Dermis blood vessel endothelial cell (primary cell): ENCODE measurements at places on chromosomes 16 and 17. TPM values are rescaled to one million over a fixed set of nuclear protein-coding genes. Genes with fewer than 3 reads are reported as not detected.

GRCh38 chr16:70610273-70611223 lies 35.8 kb upstream of the IL34 start:
- DNase-seq, result no peak

DNA sequence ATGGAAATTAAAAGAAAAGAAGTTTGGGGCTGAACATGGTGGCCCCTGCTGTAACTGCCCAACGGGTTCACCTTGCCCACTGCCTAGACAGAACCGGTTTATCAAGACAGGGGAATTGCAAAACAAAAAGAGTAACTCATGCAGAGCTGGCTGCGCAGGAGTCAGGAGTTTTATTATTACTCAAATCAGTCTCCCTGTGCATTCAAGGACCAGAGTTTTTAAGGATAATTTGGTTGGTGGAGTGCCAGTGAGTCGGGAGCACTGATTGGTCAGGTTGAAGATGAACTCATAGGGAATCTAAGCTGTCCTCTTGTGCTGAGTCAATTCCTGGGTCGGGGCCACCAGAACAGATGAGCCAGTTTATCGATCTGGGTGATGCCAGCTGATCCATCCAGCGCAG lies 4.4 kb upstream of the SCPEP1 start:
- no peak for DNase-seq

- peak; percentile 7 for DNase-seq
Measured at GRCh38 chr16:64440421-64440831, 681.4 kb downstream of the CDH11 start.

GRCh38 chr16:55369151-55369550 lies 45.1 kb downstream of the IRX6 start:
- no peak for DNase-seq

DNA sequence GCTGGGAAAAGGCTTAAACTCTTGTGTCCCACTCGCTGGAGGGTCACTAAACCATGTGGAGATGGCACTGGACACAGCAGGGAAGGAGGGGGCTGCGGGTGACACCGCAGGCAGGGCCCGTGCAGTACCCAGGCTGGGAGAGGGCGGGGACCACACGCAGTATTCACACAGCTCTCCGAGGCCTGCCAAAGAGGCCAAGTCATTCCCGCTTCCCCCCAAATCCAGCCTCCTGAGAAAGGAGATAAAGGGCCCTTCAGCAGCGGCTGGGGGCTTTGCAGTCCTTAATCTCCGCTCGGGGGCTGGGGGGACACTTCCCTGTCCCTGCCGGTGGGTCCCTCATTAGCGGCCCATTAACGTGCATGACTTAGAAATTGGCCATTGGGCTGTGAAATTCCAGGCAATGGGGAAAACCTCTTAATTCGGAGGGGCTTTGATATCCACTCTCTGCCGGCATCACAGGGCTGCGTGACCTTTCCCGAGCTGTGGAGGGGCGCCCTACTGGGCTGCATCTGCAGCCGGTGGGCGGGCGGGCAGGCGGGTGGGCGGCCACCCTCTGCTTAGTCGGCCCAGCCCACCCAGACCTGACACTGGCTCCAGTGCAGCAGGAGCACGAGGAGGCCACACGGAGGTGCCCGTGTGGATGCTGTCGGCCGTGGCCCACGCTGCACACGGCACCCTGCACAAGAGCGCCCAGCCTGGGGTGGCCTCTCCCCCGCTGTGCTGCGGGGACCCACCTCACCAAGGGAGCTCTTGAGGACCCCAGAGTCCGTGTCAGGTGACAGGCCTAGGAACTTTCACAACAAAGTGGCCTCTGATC lies 2.6 kb upstream of the SLC38A8 start:
- no peak for DNase-seq

- no peak for DNase-seq
Measured at GRCh38 chr17:1473841-1474240, 17.8 kb upstream of the CRK start.

DNA sequence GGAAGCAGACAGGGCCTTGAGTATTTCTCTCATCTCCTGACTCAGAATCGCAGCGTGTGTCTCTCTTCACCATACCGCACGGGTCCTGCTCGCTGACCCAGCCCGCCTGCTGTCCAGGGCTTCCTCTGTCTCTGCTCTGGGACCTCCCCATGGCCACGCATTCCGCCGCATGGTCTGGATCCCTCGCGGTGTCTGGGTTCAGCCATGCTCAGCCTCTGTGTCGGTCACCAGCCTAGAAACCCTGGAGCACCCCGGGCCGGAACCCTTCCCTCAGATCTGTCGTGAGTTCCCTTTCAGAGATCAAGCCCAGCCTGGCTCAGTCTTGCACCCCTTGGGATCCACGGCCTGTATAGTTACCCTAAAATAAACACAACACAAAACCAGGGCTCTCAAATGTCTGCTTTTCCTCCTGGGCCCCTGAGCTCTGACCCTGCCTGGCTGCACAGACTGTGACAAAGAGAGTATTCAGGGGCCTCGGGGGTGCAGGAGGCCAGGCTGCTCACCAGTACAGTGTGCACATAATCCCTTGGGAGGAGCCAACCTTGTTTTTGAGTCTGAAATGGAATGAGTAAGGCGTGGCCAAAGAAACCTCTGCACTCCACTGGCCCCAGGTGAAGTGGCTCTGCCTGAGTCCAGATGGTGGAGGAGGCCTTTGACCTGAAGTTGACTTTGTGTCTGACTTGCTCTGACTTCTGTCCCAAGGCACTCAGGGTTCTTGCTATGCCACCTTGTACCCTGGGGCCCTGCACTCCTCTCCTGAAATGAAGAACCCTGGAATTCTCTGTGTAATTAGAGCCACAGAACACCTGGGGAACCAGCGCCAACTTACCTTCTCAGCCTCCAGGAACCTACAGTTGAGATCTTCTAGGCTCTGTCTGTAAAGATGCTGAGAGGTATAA lies 5.8 kb upstream of the SPIRE2 start:
- no peak for DNase-seq

DNA sequence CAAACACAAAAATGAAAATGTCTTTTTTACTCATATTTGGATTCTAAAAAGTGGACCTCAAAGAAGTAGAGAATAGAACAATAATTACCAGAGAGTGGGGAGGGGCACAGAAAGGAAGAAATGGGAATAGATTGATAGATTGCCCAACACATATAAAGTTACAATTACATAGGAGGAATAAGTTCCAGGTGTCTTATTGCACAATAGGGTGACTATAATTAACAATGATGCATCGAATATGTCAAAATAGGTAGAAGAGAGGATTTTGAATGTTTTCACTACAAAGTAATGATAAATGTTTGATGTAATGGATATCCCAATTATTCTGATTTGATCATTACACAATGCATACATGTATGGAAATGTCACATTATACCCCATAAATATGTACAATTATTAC lies 556.0 kb downstream of the CDH8 start:
- no peak for DNase-seq

- DNase-seq, result no peak
Measured at GRCh38 chr16:82530883-82531282, 95.9 kb upstream of the CDH13 start.

DNA sequence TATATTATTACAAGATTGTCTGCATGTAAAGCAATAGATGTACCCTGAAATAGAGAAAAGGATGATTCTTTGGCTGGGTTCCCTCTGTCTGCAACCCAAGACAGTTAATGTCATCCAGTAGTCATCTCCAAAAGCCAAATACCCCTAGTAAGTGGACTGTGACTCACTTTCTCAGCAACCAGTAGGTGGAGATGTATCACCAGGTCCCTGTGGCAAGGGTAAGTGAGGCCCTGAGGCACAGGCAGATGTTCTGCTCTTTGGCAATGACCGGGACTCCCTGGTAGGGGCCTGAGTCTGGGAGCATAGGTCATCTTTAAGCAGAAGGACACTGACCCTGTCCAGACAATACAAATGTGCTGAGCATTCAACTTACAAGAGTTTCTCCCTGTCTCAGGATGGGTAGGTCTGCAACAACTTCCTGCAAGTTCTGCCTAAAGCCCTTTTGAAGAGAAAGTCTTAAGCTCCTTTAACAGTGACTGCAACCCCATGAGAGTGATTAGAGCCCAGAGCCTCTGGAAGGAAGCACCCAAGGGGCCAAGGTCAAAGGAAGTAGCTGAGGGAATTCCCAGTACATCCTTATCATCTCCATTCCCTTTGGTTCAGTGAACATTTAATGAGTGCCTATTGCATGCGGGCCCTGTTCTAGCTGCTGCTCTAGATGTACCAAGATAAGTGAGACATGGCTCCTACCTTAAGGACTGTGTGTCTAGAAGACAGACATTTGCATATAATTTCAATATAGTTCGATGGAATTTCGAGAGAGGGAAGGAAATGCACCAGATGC lies 31.9 kb downstream of the PMP22 start:
- peak; percentile 32 for DNase-seq

- no peak for DNase-seq
Measured at GRCh38 chr17:78137392-78138203, 7.0 kb downstream of the TMC8 start.

DNA sequence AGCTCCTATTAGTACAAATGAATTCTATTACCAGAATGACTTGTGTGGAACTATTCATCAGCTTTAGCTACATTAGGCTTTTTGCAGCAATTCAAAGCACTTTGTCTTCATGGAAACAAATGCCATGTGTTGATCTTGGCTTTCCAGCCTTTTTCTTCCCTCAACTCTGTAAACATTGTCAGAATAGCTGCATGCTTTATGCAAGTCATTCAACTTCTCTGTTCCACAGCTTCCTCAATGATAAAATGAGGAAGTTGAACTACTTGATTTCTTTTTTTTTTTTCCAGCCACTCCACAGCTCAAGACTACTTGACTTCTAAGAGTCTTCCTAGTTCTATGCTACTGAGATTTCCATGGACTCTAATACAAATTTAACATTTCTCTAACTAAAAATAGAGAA lies 41.1 kb downstream of the KIAA0753 start:
- peak; percentile 61 for DNase-seq

DNA sequence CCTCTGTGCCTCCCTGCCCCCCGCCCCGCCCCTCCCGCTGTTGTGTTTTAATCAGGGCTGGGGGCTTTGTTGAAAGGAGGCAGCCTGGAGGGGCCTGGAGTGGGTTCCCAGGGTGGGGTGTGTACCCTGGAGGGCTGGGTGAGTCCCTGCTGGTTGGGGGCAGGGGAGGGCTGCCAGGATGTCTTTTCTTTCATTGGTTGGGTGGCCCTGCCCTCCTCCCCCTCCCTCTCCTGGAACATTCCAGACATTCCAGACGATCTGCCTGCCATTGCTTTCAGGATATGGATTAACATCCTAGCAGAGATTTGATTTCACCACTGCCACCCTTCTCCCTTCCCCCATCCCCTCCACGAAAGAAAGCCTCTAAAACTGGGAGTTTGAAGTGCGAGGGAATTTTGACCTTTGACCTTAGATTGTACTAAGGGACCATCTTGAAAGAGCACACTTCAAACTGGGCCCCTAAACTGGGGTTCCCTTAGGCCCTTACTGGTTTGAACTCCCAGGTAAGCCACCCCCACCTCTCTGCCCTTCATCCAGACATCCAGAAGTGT lies 25.3 kb downstream of the IGF2BP1 start:
- peak; percentile 81 for DNase-seq

DNA sequence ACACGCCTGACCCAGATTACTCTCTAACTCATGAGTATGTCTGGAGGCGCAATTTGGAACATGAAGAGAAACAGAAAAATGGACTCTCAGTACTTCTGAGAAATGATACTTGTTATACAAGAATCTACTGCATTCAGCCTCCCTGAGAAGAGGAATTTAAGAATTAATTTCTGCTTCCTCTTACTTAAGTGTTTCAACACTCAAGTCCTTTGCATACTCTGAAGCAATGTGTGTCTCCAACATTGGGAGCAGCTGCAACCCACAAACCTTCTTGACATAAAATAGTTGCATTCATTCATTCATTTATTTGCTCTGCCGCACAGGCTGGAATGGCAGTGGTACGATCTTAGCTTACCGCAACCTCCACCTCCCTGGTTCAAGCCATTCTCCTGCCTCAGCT lies 199.8 kb downstream of the NPIPA7 start:
- no peak for DNase-seq

- peak; percentile 92 for DNase-seq
Measured at GRCh38 chr16:2927010-2927646, 15.4 kb downstream of the FLYWCH1 start.

DNA sequence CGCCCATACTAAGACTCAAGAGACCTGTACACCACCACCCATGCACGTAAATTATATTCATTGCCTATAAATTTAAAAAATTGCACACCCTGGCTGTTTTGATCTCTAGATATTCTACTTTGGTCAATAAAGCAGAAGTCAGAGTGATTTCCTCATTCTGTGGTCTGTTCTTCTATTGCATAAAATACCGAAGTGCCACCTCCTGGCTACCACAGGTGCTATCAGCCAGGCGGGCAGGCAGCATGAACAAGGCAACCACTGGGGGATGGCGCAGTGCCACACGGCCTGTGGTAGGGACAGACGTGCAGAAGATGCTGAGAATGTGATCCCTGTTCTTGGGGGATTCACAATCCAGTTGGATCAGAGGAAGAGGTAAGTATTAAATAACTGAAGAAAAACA lies 122.3 kb downstream of the CDK5R1 start:
- peak; percentile 26 for DNase-seq

GRCh38 chr17:16973760-16974540 lies 2.0 kb upstream of the TNFRSF13B start:
- no peak for DNase-seq

DNA sequence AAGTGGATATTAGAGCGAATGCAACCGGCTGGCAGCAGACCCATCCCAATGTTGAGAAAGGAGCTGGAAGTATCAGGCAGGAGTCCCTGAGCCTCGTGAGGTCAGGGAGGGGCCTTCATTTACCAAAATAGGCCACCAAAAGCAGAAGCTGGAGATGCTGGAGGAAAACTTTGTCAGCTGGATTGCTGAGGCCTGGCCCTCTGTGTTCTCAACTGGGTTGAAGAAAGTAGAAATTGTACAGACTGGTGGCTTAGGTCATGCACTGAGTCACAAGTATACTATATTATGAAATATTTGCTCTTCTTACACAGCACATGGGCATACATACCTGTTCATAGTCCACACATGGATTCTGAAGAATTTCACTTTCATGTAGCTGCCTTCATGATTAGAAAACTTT lies 23.2 kb upstream of the TEKT3 start:
- DNase-seq, result no peak

Gene HSD11B2
- 0.23 TPM in 1 of 2 replicates, not detected in the other for total RNA-seq

Gene ST6GALNAC2
- 0.28 and 0.51 TPM in 2 replicates for total RNA-seq

Gene GPT2
- 8.2 and 10.4 TPM in 2 replicates for total RNA-seq

Gene C16orf96
- total RNA-seq, result not detected in 2 replicates

Gene MT1G
- not detected in 2 replicates for total RNA-seq

Gene GGT6
- not detected in 2 replicates for total RNA-seq

Gene ITGB4
- 34.4 and 125 TPM in 2 replicates for total RNA-seq

Gene ARHGAP27
- 61.8 and 66.5 TPM in 2 replicates for total RNA-seq
